Hepatocyte (in vitro differentiated cells): ENCODE measurements at places on chromosomes 6 and 20. TPM values are rescaled to one million over a fixed set of nuclear protein-coding genes. Genes with fewer than 3 reads are reported as not detected.

The DUSP15 gene
- polyA plus RNA-seq, result 10.2 and 12.2 TPM in 2 replicates

The ARMH2 gene
- not detected in 2 replicates for polyA plus RNA-seq

The GPLD1 gene
- polyA plus RNA-seq, result 2.8 TPM in 2 replicates

The MMS22L gene
- 2.7 and 3.8 TPM in 2 replicates for polyA plus RNA-seq

The MYCT1 gene
- 0.05 and 0.72 TPM in 2 replicates for polyA plus RNA-seq

The MATN4 gene
- polyA plus RNA-seq, result 0.50 TPM in 1 of 2 replicates, not detected in the other

The TRIM10 gene
- 0.16 and 1.1 TPM in 2 replicates for polyA plus RNA-seq

The RBM38 gene
- polyA plus RNA-seq, result 15.6 and 19.6 TPM in 2 replicates

The FAM209B gene
- 0.26 TPM in 1 of 2 replicates, not detected in the other for polyA plus RNA-seq

The CD83 gene
- 6.2 and 6.6 TPM in 2 replicates for polyA plus RNA-seq

The OR2J3 gene
- not detected in 2 replicates for polyA plus RNA-seq

The ECT2L gene
- 0.04 TPM in 1 of 2 replicates, not detected in the other for polyA plus RNA-seq

The ZBTB9 gene
- polyA plus RNA-seq, result 5.0 and 6.7 TPM in 2 replicates

The OTOR gene
- 0.61 TPM in 1 of 2 replicates, not detected in the other for polyA plus RNA-seq

The CFB gene
- 287 and 349 TPM in 2 replicates for polyA plus RNA-seq

The OR12D3 gene
- not detected in 2 replicates for polyA plus RNA-seq

The PTGIS gene
- 25.4 and 27.4 TPM in 2 replicates for polyA plus RNA-seq
